ENCODE measurements at places on chromosomes 11 and 22. TPM values are rescaled to one million over a fixed set of nuclear protein-coding genes. Genes with fewer than 3 reads are reported as not detected.

- DNase-seq: no peak
These were observed 1862.9 kb upstream of the RAG2 start for GRCh38 chr11:38460896-38461295.

DNA sequence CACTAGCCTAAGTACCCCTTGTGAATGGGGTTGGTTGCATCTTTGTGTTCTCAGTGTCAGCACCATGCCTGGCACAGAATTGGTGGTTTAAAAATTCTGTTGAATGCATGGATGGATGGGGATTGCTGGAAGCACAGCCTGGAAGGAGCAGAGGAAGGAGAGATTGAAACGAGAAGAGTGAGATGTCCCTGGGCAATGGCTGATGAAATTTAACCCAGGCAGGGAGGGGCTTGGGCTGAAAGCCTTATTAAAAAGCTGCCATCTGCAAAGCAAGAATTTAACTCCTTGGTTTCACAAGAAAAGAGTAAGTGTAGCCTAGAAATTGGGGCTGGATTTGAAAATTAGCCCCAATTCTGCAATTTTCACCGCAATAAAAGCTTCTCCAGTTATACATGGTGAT, 126.7 kb downstream of the TEAD1 start:
- no peak for DNase-seq

SYT9 gene
- total RNA-seq: 4.7 TPM

DNA sequence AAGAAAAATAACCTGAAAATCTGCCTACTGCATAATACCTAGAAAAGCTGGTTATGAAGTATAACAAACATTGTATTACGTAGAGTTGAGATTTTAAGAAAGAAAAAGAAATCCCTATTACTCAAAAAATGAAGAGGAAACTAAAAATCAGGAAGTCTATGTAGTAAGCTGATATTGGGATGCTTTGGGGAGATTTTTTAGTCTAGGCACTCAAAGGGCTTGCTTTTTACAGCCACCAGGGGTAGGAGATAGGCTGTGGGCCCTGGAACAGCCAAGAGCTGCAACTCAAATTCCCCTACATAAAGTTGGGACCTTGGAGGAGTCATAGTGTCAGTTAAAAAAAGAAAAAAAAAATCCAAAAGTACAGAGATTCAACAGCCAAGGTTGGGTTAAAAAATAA, 90.4 kb downstream of the RELT start:
- no peak for DNase-seq

- DNase-seq: no peak
These were observed 3.8 kb downstream of the RSPH14 start for GRCh38 chr22:23137905-23138561.

- DNase-seq: no peak
These were observed 133.6 kb downstream of the SHANK2 start for GRCh38 chr11:71118671-71119250.

DMC1 gene
- total RNA-seq: 4.1 TPM

- DNase-seq: no peak
These were observed 3.9 kb downstream of the TNNT3 start for GRCh38 chr11:1923201-1923956.

DNA sequence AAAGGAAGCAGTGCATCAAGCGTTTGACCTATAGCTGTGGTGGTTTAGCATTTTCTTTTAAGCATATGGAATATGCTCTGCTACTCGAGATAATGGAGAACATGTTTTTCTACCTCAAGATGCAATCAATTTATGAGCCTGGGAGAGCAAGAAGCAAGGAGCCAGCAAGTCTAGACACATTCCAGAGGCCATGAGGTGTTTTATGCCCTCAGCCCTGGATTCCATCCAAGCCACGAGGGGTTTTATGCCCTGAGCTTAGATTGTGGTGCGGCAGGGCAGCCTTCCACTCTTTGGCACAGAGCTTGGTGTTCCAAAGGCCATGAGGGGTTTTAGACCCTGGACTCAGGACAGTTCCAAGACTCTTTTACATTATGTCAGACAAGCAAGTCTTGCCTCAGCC, 11.7 kb upstream of the DNAJB13 start:
- no peak for DNase-seq

MISFA gene
- 0.62 TPM for total RNA-seq

- no peak for DNase-seq
These were observed 47.5 kb upstream of the GALNT18 start for GRCh38 chr11:11669233-11669846.

SHANK2 gene
- total RNA-seq: 47.1 TPM

DNA sequence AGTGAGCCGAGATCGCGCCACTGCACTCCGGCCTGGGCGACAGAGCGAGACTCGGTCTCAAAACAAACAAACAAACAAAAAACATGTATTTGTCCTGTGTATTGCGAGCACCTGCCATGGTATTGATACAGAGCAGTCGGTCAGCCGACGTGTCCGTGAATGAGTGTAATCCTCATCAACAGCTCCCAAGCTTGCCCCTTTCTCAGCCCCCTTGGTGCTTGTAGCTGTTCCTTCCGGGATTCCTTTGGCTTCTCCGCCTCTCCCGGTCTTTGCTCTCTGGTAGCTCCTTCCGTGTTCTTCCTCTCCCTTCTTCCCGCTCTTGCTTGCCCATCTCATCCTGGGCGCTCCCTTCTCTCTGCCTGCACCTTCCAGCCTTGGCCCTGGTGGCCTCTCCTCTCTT, 10.9 kb downstream of the ZNF74 start:
- no peak for DNase-seq

- DNase-seq: no peak
These were observed 22.7 kb downstream of the EFCAB6 start for GRCh38 chr22:43789452-43789851.

Measured in occipital lobe (tissue), 3 donors.